NCI-H1105 (cell line): ENCODE measurements at places on chromosomes 5 and 9.
A peak's percentile ranks its signal among the peaks of the same experiment; 100 is the strongest.

GRCh38 chr5:180135967-180136629, 64.5 kb upstream of the RNF130 start:
- no peak for DNase-seq

- DNase-seq = no peak
Measured at GRCh38 chr9:108108852-108109448, 619.4 kb upstream of the KLF4 start.

- DNase-seq = no peak
Measured at GRCh38 chr5:54897001-54897400, 88.4 kb downstream of the ESM1 start.

DNA sequence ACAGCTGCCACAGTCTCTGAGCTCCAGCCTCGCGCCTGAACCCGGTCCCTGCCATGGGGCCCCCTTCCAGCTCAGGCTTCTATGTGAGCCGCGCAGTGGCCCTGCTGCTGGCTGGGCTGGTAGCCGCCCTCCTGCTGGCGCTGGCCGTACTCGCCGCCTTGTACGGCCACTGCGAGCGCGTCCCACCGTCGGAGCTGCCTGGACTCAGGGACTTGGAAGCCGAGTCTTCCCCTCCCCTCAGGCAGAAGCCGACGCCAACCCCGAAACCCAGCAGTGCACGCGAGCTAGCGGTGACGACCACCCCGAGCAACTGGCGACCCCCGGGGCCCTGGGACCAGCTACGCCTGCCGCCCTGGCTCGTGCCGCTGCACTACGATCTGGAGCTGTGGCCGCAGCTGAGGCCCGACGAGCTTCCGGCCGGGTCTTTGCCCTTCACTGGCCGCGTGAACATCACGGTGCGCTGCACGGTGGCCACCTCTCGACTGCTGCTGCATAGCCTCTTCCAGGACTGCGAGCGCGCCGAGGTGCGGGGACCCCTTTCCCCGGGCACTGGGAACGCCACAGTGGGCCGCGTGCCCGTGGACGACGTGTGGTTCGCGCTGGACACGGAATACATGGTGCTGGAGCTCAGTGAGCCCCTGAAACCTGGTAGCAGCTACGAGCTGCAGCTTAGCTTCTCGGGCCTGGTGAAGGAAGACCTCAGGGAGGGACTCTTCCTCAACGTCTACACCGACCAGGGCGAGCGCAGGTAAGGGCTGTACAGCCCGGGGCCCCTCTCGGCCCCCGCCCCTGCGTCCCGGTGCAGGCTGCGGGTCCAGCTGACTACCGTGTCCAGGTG, 509 bp downstream of the LVRN start:
- no peak for DNase-seq

- DNase-seq = no peak
Measured at GRCh38 chr9:125993466-125993865, 246.3 kb downstream of the PBX3 start.

- DNase-seq = no peak
Measured at GRCh38 chr9:106769331-106769730, 93.6 kb upstream of the ZNF462 start.

GRCh38 chr5:74409712-74410111, 230.8 kb downstream of the ENC1 start:
- no peak for DNase-seq

DNA sequence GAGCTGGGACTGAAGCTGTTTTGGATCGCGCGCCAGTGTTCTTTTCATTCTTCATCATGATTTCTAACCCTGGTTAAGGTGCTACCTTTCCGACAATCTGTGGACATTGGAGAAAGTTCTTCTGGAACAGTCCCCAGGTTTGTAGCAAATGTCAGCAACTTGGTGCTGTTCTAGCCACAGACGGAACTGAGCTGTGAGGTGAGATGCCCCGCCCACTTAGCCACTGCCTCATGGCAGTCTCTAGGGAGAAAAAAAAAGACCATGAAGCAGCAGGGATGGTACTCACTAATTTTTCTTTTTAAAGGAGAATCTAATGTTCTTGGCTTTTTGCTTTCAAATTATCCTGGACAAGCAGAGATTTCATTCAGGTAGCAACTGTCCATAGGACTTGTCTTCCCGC, 72.1 kb upstream of the STK32A start:
- DNase-seq = no peak

- no peak for DNase-seq
Measured at GRCh38 chr9:129667850-129668249, 2.4 kb downstream of the PRRX2 start.

GRCh38 chr5:133824661-133825254, 143.7 kb downstream of the C5orf15 start:
- DNase-seq = no peak

- no peak for DNase-seq
Measured at GRCh38 chr9:98879094-98879962, 64.4 kb upstream of the COL15A1 start.

DNA sequence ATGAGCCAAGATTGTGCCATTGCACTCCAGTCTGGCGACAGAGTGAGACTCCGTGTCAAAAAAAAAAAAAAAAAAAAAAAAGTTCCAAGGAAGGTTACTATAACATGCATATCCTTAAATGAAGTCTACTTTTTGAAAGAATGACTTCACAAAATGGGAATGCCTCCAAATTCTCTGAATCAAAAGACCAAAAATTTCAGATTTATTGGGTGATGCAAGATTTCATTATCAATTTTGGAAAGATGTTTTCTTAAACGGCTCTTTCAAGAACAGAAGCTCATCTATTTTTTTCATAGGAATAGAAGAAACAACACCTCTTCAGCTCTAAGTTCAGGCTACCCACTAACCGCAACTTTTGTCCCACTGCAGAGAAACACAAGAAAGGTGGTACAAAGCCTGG, 69.9 kb downstream of the AUH start:
- no peak for DNase-seq

DNA sequence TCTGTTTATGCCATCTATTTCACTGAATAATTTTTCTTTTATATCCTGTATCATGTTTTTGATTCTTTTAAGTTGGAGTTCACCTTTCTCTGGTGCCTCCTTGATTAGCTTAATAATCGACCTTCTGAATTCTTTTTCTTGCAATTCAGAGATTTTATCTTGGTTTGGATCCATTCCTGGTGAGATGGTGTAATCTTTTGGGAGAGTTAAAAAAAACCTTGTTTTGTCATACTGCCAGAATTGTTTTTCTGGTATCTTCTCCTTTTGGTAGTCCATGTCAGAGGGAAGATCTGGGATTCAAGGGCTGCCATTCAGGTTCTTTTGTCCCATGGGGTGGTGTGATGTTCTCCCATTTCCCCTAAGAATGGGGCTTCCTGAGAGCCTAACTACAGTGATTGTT, 800.8 kb upstream of the TYRP1 start:
- DNase-seq = no peak

- DNase-seq = no peak
Measured at GRCh38 chr5:78888580-78889368, 96.3 kb downstream of the ARSB start.

DNA sequence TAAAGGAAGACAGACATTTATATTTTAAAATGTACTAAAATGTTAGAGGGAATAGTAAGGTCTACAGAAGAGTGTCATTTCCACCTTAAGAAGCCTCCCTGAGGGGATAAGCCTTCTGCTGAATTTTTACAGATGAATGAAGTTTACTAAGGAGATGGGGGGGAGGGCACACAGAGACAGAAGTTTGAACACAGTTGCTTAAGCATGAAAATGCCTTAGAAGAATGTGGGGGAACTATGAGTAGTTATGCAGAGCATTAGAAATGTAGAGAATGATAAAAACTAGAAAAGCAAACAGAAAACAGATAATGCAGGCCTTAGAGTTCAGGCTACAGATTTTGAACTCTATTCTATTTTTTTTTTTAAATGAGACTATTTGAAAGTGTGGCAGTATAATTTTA, 232.2 kb upstream of the VLDLR start:
- DNase-seq = no peak

DNA sequence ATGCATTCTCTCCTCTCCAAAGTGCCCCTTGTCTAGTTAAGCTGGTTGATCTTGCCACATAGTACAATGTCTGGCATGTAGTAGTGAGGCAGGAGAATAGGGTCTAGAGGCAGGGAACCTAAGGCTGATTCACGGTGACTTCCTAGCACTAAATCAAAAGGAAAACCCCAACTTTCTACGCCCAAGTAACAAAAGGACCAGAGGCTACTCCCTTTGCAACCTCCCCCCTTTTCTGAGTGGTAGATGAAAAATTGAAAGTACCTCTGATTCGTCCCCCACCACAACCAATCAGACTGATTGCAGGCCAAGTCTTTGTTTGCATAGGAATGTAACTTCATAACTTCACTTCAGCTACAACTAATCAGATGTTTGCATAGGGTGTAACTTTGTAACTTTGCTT, 278.8 kb downstream of the PSAT1 start:
- DNase-seq = no peak

DNA sequence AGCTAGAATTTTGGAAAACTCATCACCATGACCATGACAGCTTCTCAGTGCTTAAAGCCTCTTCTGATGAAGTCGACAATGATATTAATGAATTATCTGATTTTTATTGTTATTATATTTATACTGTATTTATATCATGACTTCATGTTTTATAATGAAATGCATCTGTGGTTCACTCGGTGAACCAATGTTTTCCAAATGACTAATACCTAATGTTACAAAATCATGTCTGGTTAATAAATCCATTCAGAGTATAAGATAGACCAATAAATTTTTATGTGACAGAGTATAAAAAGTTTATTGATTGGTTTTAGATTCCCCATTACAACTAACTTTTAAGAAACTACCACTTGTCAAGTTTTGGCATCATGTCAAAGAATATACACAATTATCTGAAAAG, 416.5 kb downstream of the MLLT3 start:
- DNase-seq = no peak

DNA sequence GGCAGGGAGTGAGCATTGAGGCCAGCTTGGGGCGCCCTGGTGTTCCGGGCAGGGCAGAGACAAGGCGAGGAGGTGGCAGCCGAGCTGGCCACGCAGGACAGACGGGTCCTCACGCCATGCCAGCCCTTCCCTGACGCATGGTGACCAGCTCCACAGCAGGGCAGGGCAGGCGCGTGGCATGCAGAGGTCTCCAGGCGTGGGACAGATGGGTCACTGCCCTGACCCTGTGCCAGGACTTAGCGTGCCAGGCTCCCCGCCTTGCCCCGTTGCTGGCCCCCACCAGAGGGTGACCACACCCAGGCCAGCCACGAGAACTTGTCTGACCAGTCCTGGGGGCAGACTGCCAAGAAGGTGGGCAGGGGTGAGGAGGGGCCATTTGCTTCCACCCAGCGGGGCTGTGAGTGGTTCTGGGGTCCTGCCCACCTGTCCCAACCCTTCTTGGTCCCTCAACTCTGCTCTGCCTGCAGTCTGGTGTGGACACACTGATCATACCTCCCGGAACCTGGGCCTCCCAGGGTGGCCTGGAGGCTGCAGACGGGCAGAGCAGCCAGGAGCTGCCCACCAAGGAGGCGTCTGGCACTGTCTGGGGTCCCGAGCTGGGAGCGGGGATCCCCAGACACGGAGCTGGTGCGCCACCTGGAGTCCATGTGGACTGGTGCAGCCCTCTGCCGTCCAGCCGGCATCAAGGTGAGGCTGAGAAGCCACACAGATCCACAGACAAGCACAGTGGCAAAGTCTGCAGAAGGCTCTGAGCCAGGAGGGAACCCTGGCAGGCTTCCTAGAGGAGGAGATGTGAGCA, at the start of gene RNF224:
RNF224 (plus strand) TSS at position 449 of the 799 bp plus-strand sequence. CDS start 834 bp downstream, outside the sequence.
- peak; percentile 47 for DNase-seq

- DNase-seq = no peak
Measured at GRCh38 chr5:1040571-1040970, 32.0 kb downstream of the NKD2 start.

- no peak for DNase-seq
Measured at GRCh38 chr5:143086908-143087637, 316.4 kb downstream of the NR3C1 start.

DNA sequence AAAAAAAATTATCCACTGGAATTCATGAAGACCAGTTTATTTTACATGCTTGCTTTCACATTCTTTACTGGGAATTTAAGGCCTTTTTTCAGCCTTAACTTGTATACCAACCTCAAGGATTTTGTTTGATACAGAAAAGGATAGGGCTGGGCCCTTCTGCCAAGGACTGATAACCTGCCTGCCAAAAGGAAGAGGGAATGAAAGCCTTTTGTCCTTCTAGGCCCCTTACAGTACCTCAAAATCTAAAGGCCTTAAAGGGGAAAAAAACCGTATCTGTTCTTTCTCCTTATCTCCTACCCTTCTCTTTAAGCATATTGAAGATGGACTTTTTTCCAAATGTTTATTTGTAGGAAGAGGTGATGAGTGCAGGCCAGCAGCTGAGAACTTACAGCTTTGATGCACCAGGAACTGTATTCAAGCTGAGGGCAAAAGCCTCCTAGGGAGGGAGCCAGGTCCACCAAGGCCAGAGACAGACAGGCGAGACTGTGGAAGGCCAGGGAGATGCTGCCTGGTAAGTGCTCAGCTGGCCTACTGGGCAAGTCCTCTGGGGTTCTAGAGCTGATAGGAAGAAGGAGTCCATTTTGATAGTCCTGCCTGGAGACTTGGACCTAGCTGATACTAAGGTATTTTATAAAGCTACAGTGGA, 31.8 kb downstream of the FAXDC2 start:
- no peak for DNase-seq

DNA sequence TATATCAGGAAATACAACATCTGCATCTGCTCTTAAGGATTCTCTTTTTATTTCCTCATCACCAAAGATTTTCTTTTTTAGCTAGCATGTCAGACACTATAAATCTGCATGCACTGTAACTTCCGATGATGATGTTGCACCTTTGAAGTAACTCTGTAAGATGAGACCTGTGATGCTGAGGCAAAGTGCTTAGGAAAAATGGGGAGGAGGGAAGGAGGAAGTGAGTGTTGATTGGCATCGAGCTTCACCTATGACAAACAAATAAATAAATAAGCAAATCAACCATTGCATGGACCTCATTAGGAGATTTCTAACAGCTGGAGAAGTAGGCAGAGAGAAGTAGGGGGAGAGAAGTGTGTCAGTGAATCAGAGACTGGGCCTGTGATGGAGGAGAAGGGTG, 52.6 kb downstream of the ENC1 start:
- DNase-seq = no peak

- no peak for DNase-seq
Measured at GRCh38 chr5:83209963-83210362, 132.6 kb downstream of the XRCC4 start.

GRCh38 chr5:10222326-10222725, 27.4 kb downstream of the ATPSCKMT start:
- no peak for DNase-seq

- DNase-seq = no peak
Measured at GRCh38 chr9:123435471-123435870, 79.5 kb downstream of the CRB2 start.

DNA sequence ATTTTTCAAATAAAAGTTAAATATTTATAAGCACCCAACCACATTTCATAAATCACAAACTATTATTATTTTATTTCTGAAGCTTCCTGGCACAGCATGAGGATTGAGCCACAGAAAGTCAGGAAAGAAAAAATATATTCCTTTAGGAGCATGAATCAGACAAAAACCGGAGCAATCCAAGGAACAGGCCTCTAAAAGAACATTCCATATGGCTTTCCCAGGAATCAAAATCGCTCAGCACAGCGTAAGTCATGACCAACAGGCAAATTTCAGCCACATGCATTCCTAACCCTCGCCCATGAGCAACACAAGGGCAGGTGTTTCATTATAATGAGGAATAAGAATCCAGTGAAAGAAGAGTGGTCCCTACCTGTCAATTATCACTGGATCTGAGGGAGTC, 26.7 kb downstream of the EBF1 start:
- DNase-seq = peak; percentile 4
